Lung microvascular endothelial cell (primary cell): ENCODE measurements at places on chromosomes 4 and X. TPM values are rescaled to one million over a fixed set of nuclear protein-coding genes. Genes with fewer than 3 reads are reported as not detected.

Gene GDI1
- 24.8 and 59.1 TPM in 2 replicates for total RNA-seq

Gene AREG
- under 0.01 and 0.22 TPM in 2 replicates for total RNA-seq

Gene ZFP42
- total RNA-seq: under 0.01 TPM in 1 of 2 replicates, not detected in the other

Gene MAGEC2
- total RNA-seq: not detected in 2 replicates

Gene DRD5
- not detected in 2 replicates for total RNA-seq

Gene VCX2
- not detected in 2 replicates for total RNA-seq

Gene BANK1
- under 0.01 TPM in 1 of 2 replicates, not detected in the other for total RNA-seq

Gene ABRAXAS1
- 17.2 and 20.2 TPM in 2 replicates for total RNA-seq

Gene PTCHD1
- total RNA-seq: not detected in 2 replicates

Gene EGF
- not detected in 2 replicates for total RNA-seq

Gene CYLC1
- not detected in 2 replicates for total RNA-seq

Gene SYP
- under 0.01 TPM in 2 replicates for total RNA-seq

Gene GPR78
- not detected in 2 replicates for total RNA-seq

Gene SPATA18
- 0.79 and 2.2 TPM in 2 replicates for total RNA-seq

Gene DSPP
- not detected in 2 replicates for total RNA-seq

Gene SMIM43
- 0.40 and 0.65 TPM in 2 replicates for total RNA-seq

Gene FHIP1A
- 0.22 and 0.60 TPM in 2 replicates for total RNA-seq

Gene EPHA5
- total RNA-seq: under 0.01 TPM in 1 of 2 replicates, not detected in the other

Gene SPANXN3
- total RNA-seq: not detected in 2 replicates

Gene MFAP3L
- total RNA-seq: 5.4 and 34.1 TPM in 2 replicates

Gene GATB
- total RNA-seq: 8.3 and 12.0 TPM in 2 replicates

Gene MAP3K15
- under 0.01 TPM in 2 replicates for total RNA-seq

Gene ADH1B
- under 0.01 TPM in 2 replicates for total RNA-seq

Gene TRMT44
- total RNA-seq: 6.3 and 9.9 TPM in 2 replicates

Gene MAGEA2
- total RNA-seq: not detected in 2 replicates

Gene FHDC1
- total RNA-seq: 0.22 and 0.60 TPM in 2 replicates

Gene FGB
- not detected in 2 replicates for total RNA-seq

Gene GAGE12J
- not detected in 2 replicates for total RNA-seq

Gene CDX4
- not detected in 2 replicates for total RNA-seq

Gene TMEM47
- 3.2 and 7.4 TPM in 2 replicates for total RNA-seq

Gene ZNF157
- total RNA-seq: not detected in 2 replicates

Gene UGT2A3
- total RNA-seq: not detected in 2 replicates

Gene P2RY4
- total RNA-seq: not detected in 2 replicates

Gene ADH1C
- not detected in 2 replicates for total RNA-seq

Gene GAGE12E
- not detected in 2 replicates for total RNA-seq

Gene RAB33A
- 0.40 and 0.44 TPM in 2 replicates for total RNA-seq

Gene GALNTL6
- not detected in 2 replicates for total RNA-seq

Gene C4orf51
- total RNA-seq: not detected in 2 replicates

Gene MAGED4
- total RNA-seq: 19.8 and 38.9 TPM in 2 replicates

Gene C4orf36
- not detected in 2 replicates for total RNA-seq

Gene PLK4
- total RNA-seq: 3.6 and 7.8 TPM in 2 replicates

Gene FGF2
- 6.0 and 7.6 TPM in 2 replicates for total RNA-seq

Gene APLN
- 9.3 and 28.8 TPM in 2 replicates for total RNA-seq

Gene TDO2
- total RNA-seq: not detected in 2 replicates

Gene MAGEA2B
- not detected in 2 replicates for total RNA-seq

Gene REPS2
- total RNA-seq: 2.4 and 5.2 TPM in 2 replicates

Gene GPRASP3
- 2.6 and 4.4 TPM in 2 replicates for total RNA-seq
